Activated T-helper 1 cell treated with anti-CD3 and anti-CD28 coated beads, Interleukin-2, amount 50 U/mL, for 16 hours (primary cell): ENCODE measurements at places on chromosomes 7 and 10.

DNA sequence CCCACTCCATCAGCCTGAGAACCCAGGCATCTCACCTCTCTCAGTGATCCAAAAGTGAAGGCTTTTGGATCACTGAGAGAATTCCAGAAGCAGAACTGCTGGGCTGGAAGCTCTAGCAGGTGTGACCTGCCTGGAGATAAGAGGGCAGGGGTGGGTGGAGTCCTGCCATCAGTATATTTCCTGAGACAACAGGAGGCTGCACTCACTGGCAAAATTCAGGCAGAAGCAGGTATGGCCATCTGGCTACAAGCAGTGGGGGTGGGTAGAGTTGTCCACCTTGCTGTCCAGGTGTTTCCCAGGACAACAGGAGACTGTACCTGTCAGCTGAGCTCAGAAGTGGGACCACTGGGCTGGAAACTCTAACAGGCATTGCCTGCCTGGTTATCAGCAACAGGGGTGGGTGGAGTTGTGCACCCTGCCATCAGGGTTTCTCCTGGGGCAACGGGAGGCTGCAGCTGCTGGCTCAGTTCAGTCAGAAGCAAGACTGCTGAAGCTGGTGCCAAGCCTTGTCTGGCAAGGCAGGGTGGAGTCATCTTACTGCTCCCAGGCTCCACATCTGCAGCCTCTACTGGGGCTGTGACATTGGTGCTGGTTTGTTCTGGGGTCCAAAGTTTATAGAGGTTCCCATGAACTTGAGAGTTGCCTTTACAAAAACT is 47.2 kb upstream of the SFTPD start:
- no peak for DNase-seq

DNA sequence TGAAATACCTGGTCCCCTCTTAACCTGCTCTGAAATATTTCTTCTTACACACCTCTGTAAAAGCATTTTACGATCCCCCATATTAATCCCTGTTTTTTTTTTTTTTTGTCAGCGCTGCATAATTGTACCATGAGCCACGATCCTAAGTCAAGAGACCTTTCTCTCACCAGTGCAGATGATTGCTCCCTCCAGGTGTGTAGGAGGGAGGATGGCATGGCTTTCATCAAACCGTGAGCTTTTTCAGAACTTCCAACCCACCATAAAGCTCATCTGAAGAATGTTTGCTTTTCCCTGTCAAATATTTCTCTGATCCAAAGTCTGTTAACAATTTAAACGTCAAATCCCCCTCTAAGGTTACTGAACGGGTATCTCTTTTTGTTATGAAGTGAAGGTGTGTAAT is 28.2 kb upstream of the SEPHS1 start:
- DNase-seq: no peak

GRCh38 chr7:31373337-31374289 is 33.1 kb upstream of the NEUROD6 start:
- DNase-seq: no peak

DNA sequence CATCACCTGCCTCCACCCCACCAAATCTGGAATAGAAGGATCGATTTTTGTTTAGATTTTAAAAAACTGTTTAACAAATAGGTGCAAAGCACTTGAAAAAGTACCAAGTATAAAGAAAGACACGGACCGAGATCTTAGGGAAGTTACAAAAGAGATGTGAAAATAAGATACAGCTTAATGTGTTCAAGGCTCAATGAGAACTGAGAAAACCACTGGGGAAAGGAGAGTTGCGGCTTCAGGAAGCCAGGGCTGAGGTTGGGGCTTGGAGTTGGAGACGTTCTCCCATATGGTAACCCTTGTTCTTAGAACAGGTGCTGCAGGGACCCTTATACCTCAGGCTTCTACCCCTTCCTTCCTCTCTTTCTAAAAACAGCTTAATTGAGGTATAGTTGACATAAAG is 140.2 kb downstream of the FANK1 start:
- no peak for DNase-seq

DNA sequence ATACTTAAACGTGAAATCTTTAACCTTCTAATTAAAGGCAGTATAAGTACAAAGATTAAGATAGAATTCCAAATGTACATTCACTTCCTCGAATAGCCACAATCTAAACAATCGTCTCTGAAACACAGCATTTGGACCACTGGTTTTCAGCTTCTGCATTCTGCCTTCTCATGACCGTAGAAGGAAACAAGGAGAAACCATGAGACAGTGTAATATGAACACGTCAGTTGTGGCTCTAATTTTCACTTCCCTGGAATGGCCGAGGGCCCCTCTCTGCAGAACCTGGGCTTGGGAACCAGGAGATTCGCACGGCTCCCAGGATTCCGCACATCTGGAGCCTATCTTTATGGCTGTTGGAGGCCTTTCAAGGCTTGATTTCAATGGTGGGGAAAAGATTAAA is 189.3 kb downstream of the KLF6 start:
- DNase-seq: no peak

DNA sequence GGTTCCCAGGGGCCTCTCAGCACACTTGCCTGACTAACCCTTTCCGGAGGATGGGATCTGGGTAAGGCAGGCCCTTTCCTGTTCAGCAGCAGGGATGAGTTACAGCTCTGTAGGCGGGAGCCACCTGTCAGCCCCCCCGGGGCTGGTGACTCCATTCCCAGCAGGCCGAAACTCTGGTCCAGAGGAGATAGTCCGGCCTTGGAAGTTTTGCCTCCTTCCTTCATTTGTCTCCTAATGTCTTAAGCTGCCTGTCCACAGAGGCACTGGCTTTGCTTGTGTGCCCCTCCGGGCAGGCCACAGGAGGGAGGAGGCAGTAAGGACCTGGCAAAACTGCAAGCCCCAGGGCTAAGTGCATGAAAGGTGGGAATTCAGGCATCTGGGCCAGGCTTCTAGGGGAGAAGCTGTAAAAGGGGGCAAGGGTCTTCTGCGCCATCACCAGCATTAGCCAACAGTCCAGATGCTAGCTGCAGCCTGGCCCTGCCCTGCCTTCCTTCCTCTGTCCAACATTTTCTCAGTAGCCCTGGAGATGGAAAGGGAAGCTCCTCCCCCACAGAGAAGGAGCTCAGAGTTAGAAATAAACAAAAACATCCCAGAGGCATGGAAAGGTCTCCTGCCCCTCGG is 1.2 kb downstream of the ADIRF start:
- DNase-seq: no peak

DNA sequence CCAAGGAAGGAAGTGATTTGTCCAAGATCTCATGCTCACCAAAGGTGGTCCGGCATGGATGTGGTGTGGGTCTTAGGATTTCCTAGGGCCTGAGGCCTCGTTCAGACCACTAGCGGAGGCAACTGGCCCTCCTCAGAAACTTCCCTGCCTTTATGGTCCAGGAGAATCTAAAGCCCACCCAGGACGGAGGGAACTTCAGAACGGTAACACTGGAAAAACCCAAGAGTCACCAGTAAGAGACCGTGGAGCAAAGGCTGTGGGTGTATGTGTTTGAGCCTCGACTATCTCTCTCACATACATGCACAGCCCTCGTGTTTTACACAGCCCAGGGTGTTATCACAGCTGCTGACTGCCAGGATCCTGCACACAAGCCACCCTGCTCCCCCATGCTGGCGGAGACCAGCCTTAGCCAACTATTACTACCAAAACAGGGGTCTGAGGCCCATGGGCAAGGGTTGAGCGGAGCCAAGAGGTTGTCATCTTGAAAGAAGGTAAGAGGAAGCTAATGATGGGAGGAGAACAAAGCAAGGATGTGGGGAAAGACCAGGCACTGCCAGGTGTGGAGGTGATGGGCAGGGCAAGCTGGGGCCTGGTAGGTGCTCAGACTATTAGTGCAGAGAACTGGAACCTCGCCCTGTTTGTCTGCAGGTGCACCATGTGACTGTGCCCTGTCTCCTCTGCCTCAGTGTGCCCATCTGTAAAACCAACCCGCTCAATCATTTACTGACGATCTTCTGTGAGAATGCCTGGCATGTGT is 170.2 kb upstream of the ZMIZ1 start:
- DNase-seq: no peak

DNA sequence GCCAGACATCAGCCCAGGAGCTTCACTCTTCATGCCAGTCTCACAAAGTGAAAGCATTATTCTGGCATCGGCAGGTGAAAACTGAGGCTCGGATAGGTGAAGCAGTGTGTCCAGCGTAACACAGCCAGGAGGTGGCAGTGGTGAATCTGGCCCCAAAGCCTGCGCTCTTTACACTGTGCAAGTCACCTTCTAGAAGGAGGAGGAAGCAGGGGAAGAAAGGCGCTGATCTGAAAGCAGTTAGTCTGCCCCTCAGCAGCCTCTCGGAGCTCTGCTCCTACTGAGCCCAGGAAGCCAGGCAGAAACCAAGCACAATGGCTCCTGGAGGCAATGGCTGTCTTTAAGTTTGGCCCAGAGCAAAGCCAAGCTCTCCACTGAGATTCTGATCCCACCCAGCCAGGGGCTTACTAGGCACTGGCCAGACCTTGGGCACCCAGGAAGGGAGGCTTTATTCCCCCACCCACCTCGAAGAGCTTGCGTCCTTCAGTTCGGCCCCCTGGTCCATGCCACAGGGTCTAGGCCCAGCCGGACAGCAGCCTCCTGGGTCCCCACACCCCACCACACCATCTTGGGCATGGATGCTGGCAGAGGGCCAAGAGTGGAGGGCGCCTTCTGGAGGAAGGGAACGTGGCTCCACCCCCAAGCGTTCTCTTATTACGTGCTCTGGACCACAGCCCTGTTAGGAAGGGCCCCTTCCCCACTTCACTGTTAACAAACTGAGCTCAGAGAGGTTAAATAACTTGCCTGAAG is 104.5 kb downstream of the GRID1 start:
- DNase-seq: no peak

- no peak for DNase-seq
Observed at GRCh38 chr7:74272305-74273038, 16.7 kb upstream of the CLIP2 start.

DNA sequence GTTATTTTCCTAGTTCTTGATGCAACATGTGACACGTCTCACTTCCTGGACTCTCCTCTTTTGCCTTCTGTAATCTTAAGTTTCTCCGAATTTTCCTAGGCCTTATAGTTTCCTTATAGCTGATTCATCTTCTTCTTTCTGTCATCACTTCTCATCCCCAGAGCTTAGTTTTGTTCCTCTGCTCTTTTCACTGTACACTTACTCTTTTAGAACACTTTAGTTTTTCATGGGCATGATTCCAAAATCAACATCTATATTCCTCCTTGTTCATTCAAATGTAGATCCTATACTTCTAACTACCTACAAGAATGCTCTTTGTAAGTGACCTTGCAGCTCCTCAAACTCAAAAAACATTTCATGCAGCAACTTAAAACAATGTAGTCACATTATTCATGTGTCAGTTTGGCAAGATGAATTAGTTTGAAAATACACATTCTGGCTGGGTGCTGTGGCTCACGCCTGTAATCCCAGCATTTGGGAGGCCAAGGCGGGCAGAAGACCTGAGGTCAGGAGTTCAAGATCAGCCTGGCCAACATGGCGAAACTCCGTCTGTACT is 13.1 kb upstream of the SLC26A3 start:
- DNase-seq: no peak

- no peak for DNase-seq
Observed at GRCh38 chr10:30032125-30032524, 27.3 kb downstream of the JCAD start.

DNA sequence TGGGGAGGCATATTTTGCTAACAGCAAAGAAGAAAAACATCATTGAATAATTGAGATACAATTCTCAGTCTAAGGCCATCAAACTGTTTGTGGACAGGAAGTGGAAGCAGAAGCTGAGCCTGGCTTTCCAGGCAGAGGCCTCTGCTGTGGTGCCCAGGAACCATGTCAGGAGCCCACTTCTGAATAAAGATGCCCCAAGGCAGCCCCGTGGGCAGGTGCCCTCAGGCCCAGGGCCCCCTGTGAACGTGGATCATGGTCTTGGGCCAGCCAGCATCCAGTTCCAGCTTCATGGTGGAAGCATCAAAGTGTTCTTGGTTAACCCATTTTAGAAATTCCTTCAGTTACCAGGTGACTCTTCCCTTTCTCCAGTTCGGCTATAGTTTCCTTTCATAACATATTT is 346.8 kb downstream of the PTPRN2 start:
- DNase-seq: no peak

DNA sequence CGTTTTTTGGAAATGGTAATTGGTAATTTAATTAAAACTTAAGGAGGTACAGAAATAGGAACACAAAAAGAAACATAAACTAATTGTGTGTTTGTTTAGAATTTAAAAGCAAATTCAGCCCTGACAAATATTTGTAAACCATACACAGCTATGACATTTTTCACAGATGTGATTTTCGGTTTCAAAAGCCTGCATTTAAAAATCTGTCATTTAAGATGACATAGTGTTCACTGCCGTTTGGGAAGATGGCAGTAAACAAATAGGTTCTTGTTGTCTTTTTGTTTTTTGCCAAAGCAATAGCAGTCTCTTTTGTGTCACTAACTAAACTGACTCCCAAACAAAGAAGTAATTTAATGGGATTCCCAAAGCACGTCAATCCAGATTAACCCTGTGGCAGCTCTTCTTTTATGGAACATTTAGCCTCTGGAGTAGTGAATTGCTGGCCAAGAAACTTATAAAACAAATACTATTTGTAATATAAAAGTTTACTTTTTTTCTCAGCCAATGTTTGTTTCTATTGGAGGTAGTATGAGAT is 697.6 kb downstream of the PHTF2 start:
- no peak for DNase-seq

GRCh38 chr7:141697211-141697871 is 4.6 kb downstream of the DENND11 start:
- no peak for DNase-seq

GRCh38 chr10:98301664-98302319 is 33.8 kb upstream of the LOXL4 start:
- no peak for DNase-seq

DNA sequence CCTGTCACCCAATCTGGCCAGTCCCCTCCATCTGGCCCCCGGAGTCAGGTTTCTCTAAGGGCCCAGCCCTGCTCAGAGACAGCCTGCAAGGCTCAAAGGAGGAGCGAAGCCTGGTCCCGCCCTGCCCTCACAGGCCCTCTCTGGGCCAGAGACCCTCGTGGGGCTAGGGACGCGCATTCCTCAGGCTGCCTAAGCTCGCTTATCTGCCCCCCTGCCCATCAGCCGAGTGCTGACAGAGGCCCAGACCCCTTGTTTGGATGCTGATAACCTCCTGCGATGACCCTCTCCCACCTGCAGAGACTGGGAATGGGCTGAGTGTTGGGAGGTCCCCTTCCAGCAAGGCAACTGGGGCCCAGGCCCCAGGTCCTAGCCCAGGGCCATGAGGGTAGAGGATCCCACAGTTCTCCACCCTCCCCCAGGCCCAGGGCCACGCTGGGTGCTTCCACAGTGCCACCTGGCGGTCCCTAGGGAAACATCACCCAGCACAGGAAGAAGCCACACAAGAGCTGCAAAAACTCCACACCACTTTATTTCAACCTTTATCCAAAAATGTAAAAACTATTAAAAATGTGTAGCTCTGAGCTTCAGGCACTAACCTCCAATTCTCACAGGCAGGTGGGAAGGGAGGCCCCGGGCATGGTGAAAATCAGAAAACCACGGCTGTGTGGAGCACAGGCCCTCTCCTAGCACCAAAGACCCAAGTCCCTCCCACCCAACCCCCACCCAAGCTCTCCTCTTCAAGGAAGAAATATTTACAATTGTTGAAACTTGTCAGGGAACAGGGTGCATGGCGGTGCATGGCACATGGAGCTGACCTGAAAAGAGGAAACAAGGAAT is 2.2 kb downstream of the NPM3 start:
- peak; percentile 44 for DNase-seq

GRCh38 chr7:301291-302053 is 11.5 kb downstream of the FOXL3 start:
- no peak for DNase-seq
